Stimulated activated CD4-positive, alpha-beta T cell treated with anti-CD3 and anti-CD28 coated beads, Interleukin-15, amount 100 ng/mL, for 1 hour (primary cell): ENCODE measurements at places on chromosomes 7 and 10.

DNA sequence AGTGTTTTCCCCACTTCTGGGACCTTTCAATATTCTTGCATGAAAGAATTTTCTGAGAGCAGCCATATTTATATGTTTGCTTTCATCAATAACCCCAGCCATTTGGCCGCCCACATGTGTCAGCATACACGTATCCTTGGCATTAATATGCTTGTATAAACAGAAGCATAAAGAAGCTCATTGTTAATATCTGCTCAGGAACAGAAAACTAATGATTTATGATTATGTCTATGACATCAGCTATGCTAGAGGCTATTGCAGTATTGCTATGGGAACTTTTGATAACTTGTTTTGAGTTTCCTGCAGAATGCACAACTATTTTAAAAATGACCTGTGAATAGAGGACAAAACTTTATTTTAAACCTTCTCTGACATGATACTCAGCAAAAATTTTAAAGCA lies 300.9 kb upstream of the MTPN start:
- DNase-seq: no peak

GRCh38 chr7:101557978-101558741 lies 70.9 kb downstream of the MYL10 start:
- no peak for DNase-seq

DNA sequence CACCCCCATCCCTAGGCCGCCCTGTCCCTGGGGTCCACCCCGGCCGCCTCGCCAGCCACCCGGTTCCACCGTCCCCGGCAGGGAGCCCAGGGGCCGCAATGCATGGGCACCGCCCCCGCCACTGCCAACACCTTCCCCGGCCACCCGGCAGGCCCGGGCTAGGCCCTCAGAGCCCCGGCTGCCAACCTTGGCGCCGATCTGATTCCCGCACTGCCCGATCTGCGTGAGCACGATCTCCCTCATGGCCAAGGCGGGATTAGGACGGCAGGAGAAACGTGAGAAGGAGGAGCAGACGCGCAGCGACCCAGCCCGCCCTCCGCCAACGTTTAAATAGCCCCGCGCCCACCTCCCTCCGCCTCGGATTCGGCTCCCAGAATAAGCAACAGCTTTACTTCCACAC lies at the start of gene TUBB8:
Gene TUBB8, minus strand, starts transcription at position 301 of the 400 bp plus-strand sequence. Its CDS starts 58 bp downstream, at position 243.
- no peak for DNase-seq

GRCh38 chr7:158971214-158971613 lies 114.9 kb downstream of the DYNC2I1 start:
- DNase-seq: no peak

GRCh38 chr7:102040569-102040968 lies 223.1 kb downstream of the CUX1 start:
- no peak for DNase-seq

DNA sequence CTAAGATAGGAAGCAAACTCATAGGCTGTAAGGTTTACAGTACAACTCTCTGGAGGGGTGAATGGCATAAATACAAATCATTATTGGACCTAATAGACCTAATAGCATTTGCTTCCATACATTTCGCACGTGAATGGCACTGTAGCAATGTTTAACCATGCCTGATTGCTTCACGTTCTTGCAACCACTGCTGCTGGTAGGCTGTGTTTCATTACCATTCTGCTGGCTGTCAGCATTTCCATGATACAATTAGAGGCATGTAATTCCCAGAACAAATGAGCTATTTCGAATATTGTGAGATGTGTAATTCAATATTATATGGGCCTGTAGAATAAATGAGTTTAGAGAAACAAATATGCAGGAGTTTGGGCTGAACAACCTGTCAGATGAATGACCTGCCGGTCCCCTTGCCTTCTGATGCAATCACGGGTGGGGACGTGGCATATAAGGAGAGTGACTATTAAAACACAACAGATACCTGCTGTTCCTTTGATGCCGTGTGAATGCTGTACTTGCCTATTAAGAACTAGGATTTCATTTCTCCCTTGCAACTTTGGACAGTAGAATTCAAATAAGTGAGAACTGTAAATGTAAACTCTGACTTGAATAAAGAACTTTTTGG lies 393.4 kb downstream of the ACTR3B start:
- no peak for DNase-seq

DNA sequence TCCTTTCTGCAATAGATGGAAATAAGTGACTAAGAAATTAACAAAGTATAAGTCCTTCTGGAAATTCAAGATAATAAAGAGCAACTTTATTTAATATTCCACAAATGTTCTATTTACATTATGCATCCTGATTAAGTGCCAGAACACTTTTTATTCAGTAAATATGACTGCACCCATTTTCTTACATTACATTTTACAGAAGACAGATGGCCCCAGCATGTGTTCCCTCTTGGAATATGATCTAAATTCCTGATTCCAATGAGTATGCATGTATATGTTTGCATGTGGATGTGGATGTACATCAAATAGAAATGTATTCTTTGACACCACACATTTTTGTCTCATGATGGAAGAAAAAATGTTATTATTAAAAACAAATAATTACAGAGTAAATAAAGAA lies 628.7 kb upstream of the SEMA3D start:
- DNase-seq: no peak

GRCh38 chr7:129958643-129959470 lies 6.1 kb upstream of the UBE2H start:
- no peak for DNase-seq

- no peak for DNase-seq
These were observed 651.1 kb downstream of the SORCS3 start for GRCh38 chr10:105292236-105292635.

DNA sequence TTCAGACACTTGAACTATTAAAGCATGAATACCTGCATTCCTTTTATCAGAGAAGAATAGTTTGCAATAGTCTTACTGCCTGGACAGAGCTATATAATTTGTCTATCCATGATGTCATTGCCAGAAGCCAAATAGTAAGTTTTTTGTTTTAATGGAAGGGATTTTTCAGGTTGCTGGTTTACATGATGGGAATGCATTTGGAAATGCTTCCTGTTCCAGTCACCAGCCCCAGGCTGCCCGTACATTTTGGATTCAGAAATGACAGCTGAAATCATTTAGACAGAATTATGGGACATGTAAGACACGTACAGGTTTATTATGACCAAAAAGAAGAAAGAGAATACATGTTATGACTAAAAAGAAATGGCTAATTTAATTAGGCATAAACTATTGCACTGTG lies 293.1 kb downstream of the CDK14 start:
- DNase-seq: no peak

DNA sequence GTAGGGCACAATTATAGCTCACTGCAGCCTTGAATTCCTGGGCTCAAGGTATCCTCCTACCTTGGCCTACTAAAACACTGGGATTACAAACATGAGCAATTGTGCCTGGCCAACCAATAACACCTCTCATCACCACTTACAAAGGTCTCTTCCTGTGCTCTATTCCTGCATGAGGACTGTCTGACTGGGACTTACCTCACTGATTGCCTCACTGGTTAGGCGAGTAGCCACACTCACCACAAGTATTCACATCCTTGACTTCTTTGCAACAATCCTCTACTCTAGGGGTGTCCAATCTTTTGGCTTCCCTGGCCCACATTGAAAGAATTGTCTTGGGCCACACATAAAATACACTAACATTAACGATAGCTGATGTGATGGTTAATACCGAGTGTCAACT lies 22.6 kb upstream of the PDIA4 start:
- no peak for DNase-seq

DNA sequence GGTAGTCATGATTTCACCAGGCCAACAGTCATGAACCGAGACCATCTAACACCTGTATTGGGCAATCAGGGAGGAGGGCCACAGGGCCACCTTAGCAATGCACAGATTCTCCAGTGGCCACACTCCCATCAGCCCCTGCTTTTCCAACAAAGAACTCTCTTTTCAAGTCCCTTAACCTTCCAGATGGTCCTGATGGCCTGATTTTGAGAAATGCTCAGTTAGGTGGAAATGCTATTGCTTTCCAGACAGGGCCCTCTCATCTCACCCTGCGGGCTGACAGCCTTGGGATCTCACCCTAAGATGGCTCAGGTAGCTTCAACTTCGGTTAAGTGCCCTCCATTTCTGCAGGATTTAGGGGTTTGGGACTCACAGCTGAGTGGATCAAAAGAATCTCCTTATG lies 131.9 kb upstream of the PRR15 start:
- no peak for DNase-seq

DNA sequence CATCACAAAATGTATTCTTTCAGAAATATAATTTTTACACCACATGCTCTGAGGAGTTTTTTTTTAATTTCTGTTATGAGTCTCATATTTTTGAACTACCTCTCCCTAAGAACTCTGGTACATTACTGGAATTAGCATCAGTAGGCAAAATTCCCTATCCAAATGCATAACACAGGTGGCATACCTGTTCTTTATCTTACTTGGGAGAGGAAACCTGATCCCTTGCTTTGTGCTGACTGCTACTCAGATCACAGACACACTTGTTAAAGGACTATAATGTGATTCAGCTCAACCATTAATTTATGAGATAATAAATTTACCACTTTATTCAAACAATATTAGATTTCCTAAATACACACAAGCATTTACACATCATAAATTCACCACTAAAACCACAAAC lies 617.2 kb downstream of the GRM8 start:
- no peak for DNase-seq

- no peak for DNase-seq
These were observed 79.7 kb downstream of the VIPR2 start for GRCh38 chr7:159064816-159065510.

GRCh38 chr7:143519411-143520131 lies 41.9 kb downstream of the TAS2R41 start:
- DNase-seq: no peak

DNA sequence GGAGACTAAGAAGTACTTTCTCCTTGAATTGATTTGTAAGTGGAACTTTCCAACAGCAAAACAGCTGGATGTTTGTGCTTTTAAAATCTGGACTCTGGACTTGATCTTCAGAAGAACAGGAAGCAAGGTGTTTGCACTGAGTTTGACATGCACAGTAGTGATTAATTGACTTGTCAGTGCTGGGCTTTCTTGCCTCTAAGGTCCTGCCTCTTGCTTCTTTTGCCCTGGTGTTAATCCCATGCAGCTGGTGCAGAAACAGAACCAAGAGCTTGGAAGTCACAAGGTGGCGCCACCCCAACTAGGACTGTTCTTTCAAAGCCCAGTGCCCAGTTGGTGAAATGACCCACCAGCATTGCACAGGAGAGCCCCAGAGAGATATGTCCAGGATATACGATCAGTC lies 66.8 kb upstream of the SEPHS1 start:
- DNase-seq: no peak

DNA sequence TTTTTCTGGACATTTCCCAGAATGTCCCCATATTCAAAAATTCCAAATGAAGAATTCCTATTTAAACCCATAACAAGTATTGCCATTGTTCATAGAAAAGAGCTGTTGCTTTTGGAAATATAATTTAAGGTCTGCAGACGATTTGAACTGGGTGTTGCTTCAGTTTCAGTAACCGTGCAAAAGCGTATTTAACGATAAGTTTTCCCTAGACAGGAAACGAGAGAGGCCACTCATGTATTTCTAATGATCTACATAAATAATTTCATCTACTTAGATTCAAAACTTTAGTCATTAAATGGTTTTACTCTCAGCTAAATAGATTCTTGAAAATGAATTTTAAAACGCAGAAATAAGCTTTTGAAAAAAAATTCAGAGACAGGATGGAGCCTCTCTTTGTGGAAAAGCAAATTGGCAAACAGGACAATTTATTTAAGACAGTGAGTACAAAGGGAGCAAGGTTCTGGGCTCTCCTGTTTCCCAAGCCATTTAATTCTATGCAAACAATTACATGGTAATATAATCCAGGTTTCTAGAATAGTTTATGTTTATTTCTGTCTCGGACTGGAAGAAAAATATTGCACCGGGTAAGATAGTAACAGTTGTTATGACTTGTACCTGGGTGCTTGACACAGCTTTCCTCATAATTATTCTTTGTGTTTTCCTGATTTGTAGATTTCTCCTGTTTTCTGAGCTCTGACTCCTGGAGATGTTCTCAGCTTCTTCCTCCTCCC lies 263.0 kb downstream of the BAMBI start:
- no peak for DNase-seq

- DNase-seq: no peak
These were observed 537.4 kb downstream of the CNTNAP2 start for GRCh38 chr7:146654048-146654447.

- no peak for DNase-seq
These were observed 7.2 kb upstream of the GRID1 start for GRCh38 chr10:86373828-86374227.

GRCh38 chr7:21099432-21099831 lies 312.7 kb upstream of the SP8 start:
- no peak for DNase-seq

DNA sequence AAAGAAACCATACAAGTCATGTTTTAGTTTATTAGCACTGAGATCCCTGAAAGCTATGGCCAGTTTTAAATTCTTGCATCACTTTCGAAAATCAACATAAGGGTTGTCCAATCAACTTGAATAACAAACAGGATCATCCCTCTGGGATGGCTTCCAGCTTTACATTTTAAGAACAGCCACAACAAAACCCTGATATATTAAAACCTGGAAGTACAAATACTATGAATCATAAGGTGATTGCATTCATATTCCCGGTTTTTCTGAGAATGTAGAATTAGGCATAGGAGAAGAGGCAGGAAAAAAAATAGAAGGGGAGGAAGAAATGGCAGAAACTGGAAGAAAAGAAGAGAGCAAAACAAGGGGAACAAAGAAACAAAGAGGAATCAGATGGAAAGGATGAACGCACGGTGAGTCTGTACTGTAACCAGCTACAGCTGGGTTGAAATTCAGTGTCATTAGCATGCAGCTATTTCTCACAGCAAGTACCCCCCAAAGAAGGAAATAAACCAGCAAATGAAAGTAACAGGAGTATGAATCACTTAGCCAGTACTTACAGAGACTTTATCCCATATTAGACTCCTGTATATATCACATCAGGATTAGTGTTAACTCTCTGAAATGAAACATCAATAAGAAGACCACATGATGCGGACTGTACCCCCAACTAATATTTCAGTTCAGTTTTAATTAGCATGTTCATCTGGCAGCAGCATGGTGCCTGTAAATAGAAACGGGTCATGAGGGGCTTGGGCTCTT lies 301.3 kb downstream of the RNLS start:
- no peak for DNase-seq

GRCh38 chr7:6530626-6531491 lies 20.4 kb downstream of the GRID2IP start:
- DNase-seq: peak; percentile 25

- DNase-seq: no peak
These were observed 5.0 kb upstream of the PAXIP1 start for GRCh38 chr7:155007947-155008346.

GRCh38 chr7:158492367-158492764 lies 95.3 kb downstream of the PTPRN2 start:
- DNase-seq: no peak

GRCh38 chr7:72265071-72265904 lies 146.8 kb downstream of the CALN1 start:
- DNase-seq: no peak
